ENCODE measurements at places on chromosomes 13 and 19. TPM values are rescaled to one million over a fixed set of nuclear protein-coding genes. Genes with fewer than 3 reads are reported as not detected.

Gene SLC1A6
- total RNA-seq: not detected

Gene TBC1D4
- 6.3 TPM for total RNA-seq

Gene C19orf67
- not detected for total RNA-seq

Gene FUZ
- total RNA-seq: 30.1 TPM

Gene HRC
- not detected for total RNA-seq

Gene ZNF470
- total RNA-seq: 4.6 TPM

Gene ZNF439
- total RNA-seq: 9.3 TPM

Gene ZNF223
- 4.8 TPM for total RNA-seq

Gene DENND1C
- total RNA-seq: not detected

Gene TMIGD2
- total RNA-seq: not detected

Gene CBLC
- not detected for total RNA-seq

Gene FARSA
- total RNA-seq: 78.4 TPM

Gene POSTN
- total RNA-seq: 42.8 TPM

Gene RNF17
- total RNA-seq: not detected

Gene MCEMP1
- not detected for total RNA-seq

Gene IL4I1
- total RNA-seq: not detected

Gene TMEM145
- total RNA-seq: not detected

Gene LGALS7B
- not detected for total RNA-seq

Gene ATP1A3
- total RNA-seq: 0.13 TPM

Gene MISP
- total RNA-seq: 3.2 TPM

Gene LGALS14
- total RNA-seq: not detected

Gene TTC9B
- total RNA-seq: not detected

Gene HAUS8
- total RNA-seq: 13.4 TPM

Gene APOC1
- total RNA-seq: 57.2 TPM

Gene WBP4
- 5.2 TPM for total RNA-seq

Gene KLK14
- not detected for total RNA-seq

Gene EFNB2
- 9.6 TPM for total RNA-seq

Gene TNNI3
- not detected for total RNA-seq

Gene PRR12
- total RNA-seq: 7.4 TPM

Gene N4BP2L1
- total RNA-seq: 0.39 TPM
